Pancreas (tissue), 10 donors: ENCODE measurements at places on chromosomes 4 and X.

DNA sequence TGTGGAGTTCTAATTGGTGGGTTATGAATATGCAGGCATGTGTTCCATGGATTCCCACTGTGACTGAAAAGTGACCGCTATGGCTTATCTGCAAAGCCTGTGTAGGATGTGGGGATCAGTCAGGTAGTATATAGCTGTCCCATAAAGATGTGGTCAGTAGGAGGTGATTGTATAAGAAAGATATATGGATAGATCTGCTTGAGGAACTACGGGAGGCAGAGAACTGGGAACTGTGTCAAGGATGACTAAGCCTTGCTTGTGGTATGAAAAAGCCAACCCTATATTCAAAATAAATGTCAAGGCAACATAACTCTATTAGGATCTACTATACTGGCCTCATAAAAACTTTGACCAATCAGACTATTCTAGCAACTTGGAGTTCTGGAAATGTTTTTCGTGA is 185.2 kb downstream of the KLHL4 start:
- DNase-seq = no peak

- DNase-seq = no peak
Measured at GRCh38 chr4:65343342-65343741, 326.9 kb downstream of the EPHA5 start.

- DNase-seq = no peak
Measured at GRCh38 chrX:21479695-21480270, 105.6 kb downstream of the CNKSR2 start.

- no peak for DNase-seq
Measured at GRCh38 chr4:1572010-1572385, 112.1 kb downstream of the FAM53A start.

DNA sequence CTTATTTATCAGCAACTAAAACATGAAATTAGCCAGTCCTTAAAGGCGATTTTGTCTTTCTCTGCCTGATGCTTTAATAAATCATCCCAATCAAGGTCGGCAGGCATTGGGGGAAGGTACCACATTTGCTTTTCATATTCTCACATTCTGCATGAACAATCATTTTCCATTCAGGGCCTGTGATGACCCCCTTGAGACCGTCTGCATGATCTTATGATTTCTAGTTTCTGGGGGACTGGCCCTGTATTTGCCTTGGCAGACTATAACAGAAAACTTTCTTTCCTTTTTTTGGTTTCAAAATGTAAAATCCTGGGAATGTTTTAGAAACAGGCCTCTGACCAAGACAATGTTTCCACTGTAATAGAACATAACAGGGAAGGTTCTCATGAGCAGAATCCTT is 296.8 kb downstream of the IDS start:
- DNase-seq = no peak

DNA sequence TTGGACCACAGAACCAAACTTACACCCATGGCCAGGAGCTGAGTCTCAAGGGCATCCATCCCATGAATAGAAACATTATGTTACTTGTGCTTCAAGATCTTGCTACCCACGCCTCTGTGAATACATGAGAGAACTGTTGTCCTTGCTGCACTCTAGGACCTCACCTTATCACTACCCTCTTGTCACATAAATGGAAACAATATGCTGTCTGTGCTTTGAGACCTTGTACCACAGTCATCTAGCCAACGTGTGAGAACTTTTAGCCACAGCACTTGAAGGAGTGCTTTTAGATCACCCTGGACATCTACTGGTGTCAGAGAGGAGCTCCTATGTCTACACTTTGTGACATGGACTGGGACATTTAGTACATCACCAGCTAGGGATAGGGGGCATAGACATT is 30.7 kb upstream of the HUWE1 start:
- no peak for DNase-seq

DNA sequence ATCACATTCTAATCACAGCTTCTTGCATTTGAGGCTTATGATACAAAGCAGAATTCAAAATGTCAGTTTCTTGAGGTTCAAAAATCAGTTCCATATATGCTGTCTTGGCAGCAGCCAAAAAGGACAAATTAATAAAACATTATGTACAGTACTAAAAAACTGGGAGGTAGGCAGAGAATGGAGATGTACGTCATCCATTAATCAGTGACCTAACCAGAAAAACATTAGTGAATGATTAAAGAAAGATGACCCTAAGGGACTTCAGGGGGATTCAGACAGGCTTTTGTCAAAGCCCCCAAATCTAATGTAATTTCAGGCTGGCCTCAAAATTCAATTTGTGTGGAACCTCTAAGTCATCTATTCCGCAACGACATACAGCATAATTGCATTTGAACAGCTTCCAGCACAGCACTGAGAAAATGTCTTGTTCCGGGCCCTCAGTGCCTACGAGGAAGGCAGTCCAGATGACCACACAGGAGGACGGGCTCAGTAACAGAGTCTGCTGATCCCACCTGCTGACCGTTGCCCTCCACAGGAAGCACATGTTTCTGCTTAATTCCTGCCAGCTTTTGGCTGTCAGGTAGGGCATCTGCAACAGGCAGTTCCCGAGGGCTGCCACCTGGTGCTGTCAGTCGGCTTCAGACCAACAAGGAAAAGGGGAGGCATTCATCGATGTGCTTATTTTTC is 83.8 kb upstream of the HHIP start:
- peak; percentile 9 for DNase-seq

DNA sequence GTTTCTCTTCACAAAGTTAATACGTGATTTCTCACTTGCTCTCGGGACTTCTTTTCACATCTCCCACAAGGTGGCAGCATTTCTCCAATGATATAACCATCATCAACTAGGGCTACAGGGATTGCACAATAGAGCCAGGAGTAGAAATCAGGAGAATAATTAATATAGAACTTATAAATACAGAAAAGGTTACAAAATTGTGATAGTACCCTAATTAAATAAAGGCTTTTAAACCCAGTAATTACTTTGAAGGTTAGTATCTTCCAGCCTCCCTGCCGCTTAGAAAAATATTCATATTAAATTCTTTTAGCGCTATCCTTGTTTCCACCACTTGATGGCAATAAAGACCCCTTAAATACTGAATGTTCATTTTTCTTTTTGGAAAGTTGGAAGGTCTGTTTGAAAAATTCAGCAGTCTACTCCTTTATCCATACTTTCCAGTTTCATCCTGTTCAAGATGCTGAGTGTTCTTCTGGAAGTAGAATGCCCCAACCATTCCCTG is 65.8 kb downstream of the RASGEF1B start:
- DNase-seq = no peak

- DNase-seq = no peak
Measured at GRCh38 chr4:52112411-52112810, 61.3 kb downstream of the SPATA18 start.

DNA sequence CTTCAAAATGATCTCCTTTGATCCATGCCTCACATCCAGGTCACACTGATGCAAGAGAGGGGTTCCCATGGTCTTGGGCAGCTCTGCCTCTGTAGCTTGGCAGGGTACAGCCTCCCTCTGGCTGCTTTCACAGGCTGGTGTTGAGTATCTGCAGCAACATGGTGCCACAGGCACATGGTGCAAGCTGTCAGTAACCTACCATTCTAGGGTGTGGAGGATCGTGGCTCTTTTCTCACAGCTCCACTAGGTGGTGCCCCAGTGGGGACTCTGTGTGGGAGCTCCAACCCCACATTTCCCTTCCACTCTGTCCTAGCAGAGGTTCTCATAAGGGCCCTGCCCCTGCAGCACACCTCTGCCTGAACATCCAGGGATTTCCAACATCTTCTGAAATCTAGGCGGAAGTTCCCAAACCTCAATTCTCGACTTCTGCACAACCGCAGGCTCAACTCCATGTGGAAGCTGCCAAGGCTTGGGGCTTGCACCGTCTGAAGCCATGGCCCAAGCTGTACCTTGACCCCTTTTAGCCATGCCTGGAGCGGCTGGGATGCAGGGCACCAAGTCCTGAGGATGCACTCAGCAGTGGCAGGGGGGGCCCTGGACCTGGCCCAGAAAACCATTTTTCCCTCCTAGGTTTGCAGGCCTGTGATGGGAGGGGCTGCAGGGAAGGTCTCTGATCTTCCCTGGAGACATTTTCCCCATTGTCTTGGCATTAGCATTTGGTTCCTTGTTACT is 137.8 kb upstream of the NUDT6 start:
- DNase-seq = no peak

DNA sequence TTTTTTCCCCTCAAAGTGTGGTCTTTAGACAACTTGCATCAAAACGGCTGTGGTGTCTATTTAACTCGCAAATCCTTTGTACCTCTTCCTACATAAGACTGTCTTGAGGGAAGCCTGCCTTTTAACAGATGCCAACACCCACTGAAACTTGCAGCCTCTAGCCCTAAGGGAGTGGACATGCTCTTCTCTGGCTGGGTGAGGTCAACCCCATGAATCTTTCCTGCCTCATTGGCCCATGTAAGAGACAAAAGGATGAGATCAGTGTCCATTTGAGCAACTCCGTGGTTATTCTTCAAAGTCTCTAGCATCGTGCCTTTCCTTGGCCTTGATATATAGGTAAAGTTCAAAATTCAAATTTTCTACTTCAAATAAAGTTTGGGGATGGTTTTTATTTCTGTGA is 134.7 kb downstream of the SHROOM3 start:
- DNase-seq = no peak

DNA sequence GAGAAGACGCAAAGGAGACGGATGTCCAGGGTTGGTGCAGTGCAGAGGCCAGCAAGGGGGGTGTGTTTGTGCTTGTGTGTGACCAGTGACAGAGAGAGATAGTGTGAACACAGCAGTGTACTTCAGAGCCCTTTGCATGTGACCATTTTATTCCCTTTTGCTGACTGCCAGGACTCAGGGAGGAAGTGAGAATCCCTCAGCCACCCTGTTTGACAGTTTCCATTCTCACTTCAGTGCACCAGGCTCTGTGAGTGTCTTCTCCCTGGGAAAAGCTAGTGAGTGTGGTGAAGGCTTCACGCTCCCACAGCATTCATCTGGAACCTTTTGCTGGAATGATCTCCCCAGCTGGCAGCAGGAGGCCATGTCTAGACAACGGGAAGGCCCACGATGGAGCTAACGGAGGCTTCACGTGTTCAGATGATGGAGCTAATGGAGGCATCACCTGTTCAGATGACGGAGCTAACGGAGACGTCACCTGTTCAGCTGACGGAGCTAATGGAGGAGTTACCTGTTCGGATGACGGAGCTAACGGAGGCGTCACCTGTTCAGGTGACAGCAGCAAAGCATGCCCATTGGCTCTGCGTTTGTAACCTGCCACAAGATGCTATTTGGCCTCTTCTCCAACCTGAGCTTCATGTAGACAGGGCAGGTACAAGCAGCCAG is 195.4 kb downstream of the AFAP1 start:
- DNase-seq = no peak

- DNase-seq = peak; percentile 30
Measured at GRCh38 chr4:8765084-8765483, 106.6 kb downstream of the HMX1 start.

GRCh38 chr4:108540536-108540935 is 79.8 kb upstream of the RPL34 start:
- DNase-seq = no peak

DNA sequence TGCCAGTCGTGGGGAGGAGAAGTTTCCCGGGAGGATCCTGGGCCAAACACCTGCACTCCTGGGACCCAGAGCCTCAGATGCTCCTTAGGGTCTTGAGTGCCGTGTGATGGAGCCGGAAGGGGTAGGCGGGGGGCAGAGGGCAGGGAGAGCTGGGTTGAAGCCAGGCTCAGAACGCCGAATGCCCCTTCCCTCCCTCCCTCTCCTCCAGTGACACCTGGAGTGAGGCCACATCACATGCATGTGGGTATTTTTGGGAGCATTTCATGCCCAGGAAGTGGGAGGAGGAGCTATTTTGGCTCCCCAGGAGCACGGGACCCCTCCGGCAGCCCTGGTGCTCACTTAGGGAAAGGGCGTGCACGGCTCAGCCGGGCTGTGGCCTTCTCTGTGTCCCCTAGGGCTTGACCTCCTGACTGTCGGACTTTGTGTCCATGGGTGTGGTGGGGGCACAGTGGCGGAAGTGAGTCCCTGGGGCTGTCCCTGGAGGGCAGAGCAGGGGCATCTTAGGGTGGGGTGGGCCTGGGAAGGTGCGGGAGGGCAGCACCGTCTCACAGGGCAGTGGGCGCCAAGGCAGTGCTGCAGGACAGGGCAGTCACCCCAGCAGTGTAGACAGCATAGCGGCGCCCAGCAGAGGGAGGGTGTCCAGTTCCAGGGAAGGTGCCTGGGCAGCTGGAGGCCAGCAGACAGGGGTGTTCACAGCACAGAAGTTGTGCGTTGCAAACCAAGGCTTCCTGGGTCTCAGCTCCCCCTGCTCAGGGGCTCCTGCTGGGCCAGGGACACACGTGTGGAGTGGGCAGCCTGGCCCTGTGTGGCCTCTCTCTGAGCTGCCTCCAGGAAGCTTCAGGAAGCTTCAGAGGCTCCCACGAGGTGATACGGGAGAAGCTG is 4.9 kb upstream of the CPLX1 start:
- DNase-seq = peak; percentile 60

GRCh38 chr4:82491251-82491960 is 61.0 kb downstream of the ENOPH1 start:
- DNase-seq = no peak

GRCh38 chr4:161252520-161253141 is 911.2 kb downstream of the FSTL5 start:
- no peak for DNase-seq

DNA sequence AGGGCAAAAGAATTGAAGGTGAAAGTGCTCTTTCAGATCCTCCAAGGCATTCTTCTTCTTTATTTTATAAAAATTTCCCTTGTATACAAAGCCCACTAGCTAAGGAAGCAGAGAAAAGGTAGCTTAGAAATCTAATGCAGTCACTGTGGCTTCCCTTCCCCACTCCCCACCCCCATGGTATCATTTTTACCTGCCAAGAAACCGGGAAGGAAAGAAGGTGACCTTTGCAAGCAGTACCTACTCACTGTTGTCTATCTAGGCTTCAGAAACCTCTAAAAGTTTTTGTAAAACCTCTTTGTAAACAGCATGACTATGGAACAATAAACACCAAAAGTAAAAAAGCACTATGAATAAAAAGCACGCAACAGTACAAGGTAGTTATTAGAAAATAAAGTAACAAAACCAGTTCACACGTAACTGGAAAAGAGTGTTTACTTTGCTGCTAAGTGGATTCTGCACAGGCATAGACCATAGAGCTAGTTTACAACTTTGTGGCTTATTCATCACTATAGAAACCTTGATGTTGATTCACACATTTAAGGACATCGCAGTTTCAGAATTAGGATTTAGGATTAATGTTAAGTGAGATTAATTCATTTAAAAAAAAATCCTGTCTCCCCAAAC is 109.6 kb upstream of the FTHL17 start:
- DNase-seq = no peak

GRCh38 chr4:173318648-173319211 is 15.4 kb downstream of the HMGB2 start:
- no peak for DNase-seq

- DNase-seq = no peak
Measured at GRCh38 chr4:65651031-65651430, 19.3 kb downstream of the EPHA5 start.

DNA sequence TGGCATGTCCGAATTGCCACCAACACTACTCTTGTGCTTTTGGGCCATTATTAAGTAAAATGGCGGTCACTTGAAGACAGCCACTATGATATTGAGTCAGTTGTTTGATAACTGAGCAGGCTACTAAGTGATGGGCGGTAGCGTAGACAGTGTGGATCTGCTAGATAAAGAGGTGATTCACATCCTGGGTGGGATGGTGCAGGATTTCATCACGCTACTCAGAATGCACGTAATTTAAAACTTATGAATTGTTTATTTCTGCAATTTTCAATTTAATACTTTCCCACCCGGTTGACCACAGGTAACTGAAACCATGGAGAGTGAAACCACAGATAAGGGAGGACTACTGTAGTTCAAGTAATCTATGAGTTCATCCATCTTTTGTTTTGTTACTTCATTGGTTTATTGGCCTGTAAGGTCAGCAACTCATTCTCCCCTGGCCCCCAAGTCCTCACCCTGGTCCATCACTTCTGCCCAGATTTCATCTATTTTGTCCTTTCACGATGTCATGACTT is 2.9 kb downstream of the ARAF start:
- DNase-seq = no peak
